ENCODE measurements at places on chromosomes 6 and 20.

GRCh38 chr6:107717781-107718180 is 106.3 kb downstream of the SCML4 start:
- no peak for DNase-seq

DNA sequence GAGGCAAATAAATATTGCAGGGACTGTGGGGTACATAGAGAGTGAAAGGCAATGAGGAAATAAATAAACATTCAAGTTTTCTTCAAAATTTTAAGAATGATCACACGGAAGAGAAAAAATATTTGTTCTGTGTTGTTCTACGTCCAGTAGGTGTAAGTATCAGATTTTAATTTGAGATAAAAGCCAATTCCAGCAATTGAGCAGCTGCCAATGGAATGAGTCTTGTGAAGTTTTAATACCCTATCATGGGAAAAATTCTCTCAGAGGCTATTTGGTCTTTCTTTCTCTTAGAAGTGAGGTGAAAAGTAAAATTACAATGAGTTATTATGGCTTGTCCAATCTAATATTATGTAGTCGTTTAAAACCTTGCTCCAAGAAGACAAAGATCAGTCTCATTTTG is 195.7 kb upstream of the CITED2 start:
- DNase-seq: no peak

GRCh38 chr6:68958327-68958726 is 323.2 kb downstream of the ADGRB3 start:
- no peak for DNase-seq

DNA sequence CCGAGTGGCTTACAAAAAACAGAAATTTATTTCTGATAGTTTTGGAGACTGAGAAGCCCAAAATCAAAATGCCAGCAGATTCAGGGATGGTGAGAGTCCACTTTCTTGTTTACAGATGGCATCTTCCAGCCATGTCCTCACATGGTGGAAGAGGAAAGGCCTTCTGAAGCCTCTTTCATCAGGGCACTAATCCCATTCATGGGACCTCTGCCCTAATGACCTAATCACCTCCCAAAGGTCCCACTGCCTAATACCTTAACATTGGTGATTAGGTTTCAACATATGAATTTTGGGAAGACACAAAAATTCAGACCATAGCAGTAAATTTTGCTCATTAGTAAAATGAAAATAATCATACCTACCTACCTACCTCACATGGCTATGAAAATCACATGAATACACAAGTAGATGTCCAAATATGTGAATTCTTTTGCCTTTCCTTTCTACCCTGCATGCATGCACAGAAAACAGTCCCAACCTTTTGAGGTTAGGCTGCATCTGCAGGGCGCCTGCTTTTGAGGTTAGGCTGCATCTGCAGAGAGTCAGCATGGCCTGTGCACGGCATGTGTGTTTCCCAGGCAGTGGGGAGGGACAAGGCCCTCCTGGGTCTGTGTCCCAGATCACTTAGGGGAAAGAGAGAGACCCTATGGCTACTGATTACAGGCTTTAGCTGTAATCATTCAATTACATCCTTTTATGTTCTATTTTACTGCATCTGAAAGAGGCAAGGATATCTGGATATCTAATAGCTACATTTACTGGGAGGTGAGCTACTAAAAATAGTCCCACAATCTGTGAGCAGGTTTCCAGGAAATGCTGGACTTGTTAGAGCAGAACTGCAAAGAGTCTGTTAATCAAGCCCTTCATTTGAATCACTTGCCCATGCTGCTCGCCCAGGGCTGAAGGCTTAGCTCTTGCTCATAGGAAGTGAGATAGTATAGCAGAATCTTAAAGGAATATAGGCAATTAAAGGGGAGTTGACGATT is 497.7 kb upstream of the MARCKS start:
- no peak for DNase-seq

GRCh38 chr6:170402318-170403040 is 95.9 kb downstream of the FAM120B start:
- DNase-seq: no peak

- DNase-seq: no peak
Observed at GRCh38 chr6:111845441-111845871, 27.8 kb downstream of the FYN start.

- no peak for DNase-seq
Observed at GRCh38 chr6:57248311-57248895, 26.3 kb upstream of the RAB23 start.

GRCh38 chr6:126657561-126658175 is 317.8 kb downstream of the CENPW start:
- DNase-seq: no peak

DNA sequence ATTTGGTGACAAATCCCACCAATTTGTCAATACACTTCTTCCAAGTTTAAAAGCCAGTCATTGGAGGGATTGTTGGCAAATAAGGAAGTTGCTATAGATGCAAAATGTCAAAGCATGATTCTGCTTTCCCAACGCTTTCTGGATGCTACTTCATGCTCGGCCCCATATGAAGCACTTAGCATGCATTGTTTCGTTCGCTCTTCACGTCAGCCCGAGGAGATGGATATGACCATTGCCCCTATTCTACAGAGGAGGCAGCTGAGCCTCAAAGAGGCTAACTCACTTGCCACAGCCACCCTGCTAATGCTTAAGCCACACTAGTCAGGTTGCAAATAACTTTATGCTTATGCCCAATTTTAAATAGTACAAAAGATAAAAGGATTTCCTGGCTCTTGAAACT is 2.8 kb upstream of the NXT1 start:
- no peak for DNase-seq

GRCh38 chr6:81771097-81771496 is 18.6 kb upstream of the TENT5A start:
- DNase-seq: no peak

- DNase-seq: no peak
Observed at GRCh38 chr20:62059920-62060630, 5.6 kb downstream of the TAF4 start.

DNA sequence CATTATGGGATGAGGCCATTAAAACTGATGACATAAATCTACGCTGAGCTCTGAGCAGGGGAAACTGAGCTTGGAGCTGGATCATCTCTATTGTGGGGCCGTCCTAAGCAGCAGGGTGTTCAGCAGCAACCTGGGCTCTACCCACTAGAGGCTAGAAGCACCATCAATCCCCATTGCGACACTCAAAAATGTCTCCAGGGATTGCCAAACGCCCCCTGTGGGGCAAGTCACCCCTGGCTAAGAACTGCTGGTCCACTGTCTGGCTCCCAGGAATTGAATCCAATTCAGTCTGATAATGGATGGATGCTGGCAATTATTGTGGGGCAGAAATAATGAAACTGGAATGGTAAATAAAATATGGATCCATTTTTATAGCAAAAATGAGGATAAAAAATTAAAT is 38.2 kb downstream of the PMEPA1 start:
- DNase-seq: no peak

GRCh38 chr6:96184798-96185197 is 169.0 kb downstream of the FUT9 start:
- DNase-seq: no peak

DNA sequence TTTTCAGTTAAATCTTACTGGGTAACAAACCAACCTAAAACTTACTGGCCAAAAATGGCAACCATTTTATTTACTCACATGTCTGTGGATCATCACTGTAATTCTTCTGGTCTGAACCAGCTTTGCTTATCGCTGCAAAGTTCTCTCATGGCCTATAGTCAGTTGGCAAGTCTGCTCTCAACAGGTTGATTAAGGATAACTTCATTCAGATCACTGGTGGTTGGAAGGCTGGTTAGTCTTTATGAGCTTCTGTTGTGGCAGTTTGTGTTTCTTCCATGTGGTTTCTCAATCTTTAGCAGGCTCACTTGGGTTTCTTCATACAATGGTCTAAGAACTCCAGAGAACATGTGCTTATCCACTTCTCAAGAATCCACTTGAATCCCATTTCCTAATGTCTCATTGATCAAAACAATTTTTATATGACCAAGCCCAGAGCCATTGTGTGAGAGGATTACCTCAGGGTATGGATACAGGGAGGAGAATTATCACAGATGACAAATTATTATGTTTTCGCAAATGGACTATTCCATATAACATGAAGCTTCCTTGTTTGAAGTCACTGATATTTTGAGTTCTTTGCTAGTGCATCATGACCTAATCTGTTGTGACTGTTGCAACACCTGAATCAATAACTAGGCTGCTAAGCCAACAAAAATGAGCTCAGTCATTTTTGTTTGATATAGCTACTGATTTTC is 155.4 kb upstream of the BMP2 start:
- DNase-seq: no peak

DNA sequence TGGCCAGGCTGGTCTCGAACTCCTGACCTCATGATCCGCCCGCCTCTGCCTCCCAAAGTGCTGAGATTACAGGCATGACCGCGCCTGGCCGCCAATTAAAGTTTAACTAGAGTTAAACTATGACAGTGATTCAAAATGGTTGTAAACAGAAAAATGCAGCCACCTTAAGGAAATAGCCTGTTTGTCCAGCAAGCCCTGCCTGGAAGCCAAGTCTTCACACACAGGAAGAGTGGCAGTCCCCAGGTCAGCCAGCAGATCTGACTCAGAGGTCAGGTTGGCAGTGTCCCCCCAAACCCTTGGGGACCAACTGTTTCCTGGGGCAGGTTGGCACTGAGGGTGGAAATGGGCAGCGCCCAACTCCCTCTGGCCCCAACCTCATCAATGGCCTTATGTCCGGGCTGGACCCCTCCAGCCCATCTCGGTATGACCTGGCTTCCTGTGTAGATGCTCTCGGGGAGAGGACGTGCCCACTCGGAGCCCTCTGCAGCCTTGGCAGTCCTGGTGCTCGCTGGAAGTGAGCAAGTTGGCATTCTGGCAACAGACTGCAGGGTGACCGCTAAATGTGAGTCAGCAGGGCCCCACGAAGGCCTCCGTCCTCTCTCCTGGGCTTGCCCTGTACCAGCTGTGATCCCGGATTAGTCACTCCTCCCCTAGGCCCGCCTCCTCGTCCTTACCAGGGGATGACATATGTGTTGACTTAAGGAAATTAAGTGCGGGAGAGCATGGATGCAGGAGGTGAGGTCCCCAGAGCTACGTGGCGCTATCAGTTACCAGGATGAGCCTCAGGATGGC is 9.7 kb upstream of the HSP90AB1 start:
- DNase-seq: peak; percentile 47

GRCh38 chr20:9877932-9878495 is 39.1 kb upstream of the PAK5 start:
- DNase-seq: no peak

- DNase-seq: no peak
Observed at GRCh38 chr6:149895048-149895590, 2.8 kb downstream of the RAET1E start.

- no peak for DNase-seq
Observed at GRCh38 chr6:119060255-119060907, 18.1 kb downstream of the FAM184A start.

GRCh38 chr6:96157018-96157565 is 141.3 kb downstream of the FUT9 start:
- no peak for DNase-seq

Data from activated CD8-positive, alpha-beta memory T cell treated with anti-CD3 and anti-CD28 coated beads for 1 hour (primary cell).